Pancreas (tissue), 10 donors: ENCODE measurements at places on chromosomes 13 and 19.

GRCh38 chr13:69551193-69551592, 556.4 kb upstream of the ATXN8OS start:
- H3K4me1 ChIP-seq, result no peaks in the 10 kb centered on the region
- H3K4me3 ChIP-seq, result no peak overlapping the region
- DNase-seq, result no peak
- H3K36me3 ChIP-seq, result no peaks in the 10 kb centered on the region
- no peaks in the 10 kb centered on the region for H3K27me3 ChIP-seq

DNA sequence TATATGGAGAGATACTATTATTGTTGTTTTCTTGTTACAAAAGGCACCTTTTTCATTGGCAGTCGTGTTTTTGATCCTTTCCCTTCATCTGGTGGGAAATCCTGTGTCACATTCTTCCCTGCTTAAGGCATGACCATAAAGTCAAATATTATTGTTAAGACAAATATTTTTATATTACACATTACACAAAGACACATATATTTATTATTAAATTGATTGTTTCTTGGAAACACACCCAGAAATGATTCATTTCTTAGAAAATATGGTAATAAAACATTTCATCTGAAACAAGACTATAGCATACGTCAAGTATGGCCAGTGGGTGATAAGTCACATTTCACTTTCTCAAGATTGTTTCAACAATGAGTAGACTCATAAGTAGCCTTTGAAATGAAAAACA, 77.3 kb downstream of the KCTD12 start:
- H3K27me3 ChIP-seq, result no peaks in the 10 kb centered on the region
- H3K27ac ChIP-seq, result no peak overlapping the region
- H3K4me3 ChIP-seq, result no peak overlapping the region
- H3K36me3 ChIP-seq, result no peaks in the 10 kb centered on the region

- H3K36me3 ChIP-seq, result no peaks in the 10 kb centered on the region
- no peak for DNase-seq
- H3K4me3 ChIP-seq, result no peak overlapping the region
- no peaks in the 10 kb centered on the region for H3K27me3 ChIP-seq
Measured at GRCh38 chr13:73416093-73416492, 357.3 kb downstream of the KLF5 start.

- no peaks in the 10 kb centered on the region for H3K4me1 ChIP-seq
- no peaks in the 10 kb centered on the region for H3K36me3 ChIP-seq
- no peaks in the 10 kb centered on the region for H3K27me3 ChIP-seq
- no peak overlapping the region for H3K27ac ChIP-seq
- no peak overlapping the region for H3K4me3 ChIP-seq
Measured at GRCh38 chr13:44819245-44819644, 170.0 kb downstream of the NUFIP1 start.

DNA sequence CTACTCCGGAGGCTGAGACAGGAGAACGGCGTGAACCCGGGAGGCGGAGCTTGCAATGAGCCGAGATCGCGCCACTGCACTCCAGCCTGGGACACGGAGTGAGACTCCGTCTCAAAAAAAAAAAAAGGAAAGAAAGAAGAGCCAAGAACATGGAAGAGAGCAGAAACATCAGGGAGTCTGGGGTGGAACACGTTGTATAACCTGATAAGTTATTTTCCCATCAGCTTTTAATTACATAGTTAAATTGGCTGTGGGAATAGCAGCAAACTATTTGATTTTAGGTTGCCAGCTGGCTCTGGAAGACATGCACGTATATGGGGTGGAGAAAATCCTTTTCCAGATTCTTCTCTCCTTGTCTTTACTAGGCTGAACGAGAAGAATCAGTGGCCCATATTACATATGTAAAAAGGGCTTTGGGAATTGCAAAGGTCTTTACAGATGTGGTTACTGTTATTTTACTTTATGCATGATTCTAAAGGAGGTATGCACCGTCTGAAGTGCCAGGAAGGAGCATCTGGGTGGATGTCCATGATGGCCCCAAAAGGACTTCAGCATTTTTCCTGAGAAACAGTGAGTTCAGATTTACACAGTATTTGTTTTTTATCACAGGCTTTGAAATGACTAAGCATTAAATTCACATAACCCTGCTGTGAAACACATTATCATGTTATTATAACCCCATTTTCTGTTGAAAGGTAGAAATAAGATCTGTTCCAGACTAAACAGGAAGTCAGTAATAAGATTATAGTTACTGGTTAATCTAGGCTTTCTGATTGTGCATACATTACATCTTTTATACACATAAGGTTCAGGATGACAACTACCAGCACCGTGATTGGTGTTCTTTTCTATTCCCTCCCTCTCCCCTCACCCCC, 4.6 kb upstream of the NAA16 start:
- peak overlapping the region; percentile 22 for H3K4me3 ChIP-seq
- H3K27ac ChIP-seq, result peak overlapping the region; percentile 9
- peak; percentile 70 for DNase-seq
